Activated gamma-delta T cell (primary cell): ENCODE measurements at places on chromosomes 16 and 17.

- no peak for DNase-seq
Observed at GRCh38 chr17:65550758-65551157, 10.7 kb downstream of the AXIN2 start.

DNA sequence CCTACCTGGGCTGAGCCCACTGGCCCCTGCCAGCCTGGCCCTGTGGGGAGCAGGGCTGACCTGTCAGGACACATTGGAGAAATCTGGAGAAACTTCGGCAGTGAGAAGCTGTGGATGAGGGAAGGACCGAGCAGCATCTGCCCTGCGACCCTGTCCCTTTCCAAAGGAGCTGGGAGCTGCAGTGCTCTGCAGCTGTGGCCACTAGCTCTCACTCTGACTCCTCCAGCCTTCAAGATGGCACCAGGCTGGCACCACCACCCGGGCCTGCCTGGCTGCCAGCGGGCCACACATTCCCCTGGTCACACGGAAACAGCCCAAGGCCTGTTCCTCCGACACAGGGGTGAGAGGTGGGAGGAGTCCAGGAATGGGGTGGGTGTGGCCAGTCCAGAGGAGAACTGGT, 30.1 kb downstream of the CD300LG start:
- no peak for DNase-seq

GRCh38 chr17:48582750-48583069, 4.6 kb upstream of the HOXB4 start:
- DNase-seq = no peak

DNA sequence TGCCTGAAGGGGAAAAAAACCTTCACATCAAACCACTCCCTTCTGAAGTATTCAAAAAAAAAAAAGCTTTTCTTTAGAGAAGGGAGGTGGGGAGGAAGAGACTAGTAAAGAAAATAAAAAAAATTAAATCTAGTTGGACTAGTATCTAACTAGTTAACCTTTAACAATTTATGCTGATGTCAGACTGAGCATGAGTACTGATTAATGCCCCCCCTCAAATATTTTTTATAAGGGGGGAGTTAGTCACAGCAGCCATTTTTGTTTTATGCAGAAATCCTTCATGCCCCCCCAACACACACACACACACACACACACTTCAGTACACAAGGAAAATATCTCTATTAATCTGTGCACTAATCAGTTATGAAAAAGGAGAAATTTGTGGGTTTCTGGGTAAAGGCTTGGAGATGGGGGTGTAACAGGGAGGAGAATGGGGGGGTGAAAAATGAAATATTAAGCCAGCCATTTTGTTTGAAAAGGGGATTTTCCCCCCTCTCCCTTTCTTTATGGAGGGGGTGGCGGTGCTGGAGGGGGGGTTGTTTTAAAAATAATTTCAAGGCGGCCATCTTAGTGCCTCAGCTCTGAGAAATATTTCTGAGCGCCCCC, 4.7 kb upstream of the CHD3 start:
- no peak for DNase-seq

- DNase-seq = no peak
Observed at GRCh38 chr16:63789603-63790002, 1332.3 kb downstream of the CDH11 start.

DNA sequence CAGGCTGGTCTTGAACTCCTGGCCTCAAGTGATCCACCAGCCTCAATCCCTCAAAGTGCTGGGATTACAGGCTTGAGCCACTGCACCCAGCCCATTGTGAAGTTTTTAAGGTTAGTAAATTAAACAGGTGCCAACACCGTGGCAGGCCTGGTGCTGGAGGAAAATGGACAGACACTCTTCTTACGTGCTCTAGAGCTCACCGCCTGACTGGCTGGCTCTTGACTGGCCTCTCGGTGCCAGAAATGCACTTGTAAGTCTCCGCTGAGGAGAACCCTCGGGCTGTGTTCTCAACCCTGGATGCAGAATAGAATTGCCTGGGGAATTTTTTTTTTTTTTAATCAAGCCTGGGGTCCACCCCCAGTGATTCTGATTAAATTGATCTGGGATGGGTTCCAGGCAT, 10.3 kb upstream of the HAS3 start:
- no peak for DNase-seq

DNA sequence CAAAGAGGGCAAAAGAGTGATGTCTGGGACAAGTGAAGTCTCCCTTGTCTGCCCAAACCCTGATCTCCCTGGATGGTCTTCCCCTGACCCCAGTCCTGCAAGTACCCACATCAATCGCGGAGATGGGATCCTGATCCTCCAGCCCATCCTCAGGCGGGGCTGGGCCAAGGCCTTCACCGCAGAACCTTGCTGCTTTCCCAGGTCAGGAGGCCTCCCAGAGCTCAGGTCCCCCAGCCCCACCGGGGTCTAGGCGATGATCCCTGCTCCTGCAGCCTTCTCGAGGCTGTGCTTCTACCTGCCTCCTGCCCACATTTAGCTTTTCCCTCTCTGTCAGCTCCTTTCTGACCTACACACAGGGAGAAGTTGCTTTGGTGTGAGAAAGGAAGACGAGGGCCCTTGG, 6.3 kb downstream of the SLC12A4 start:
- no peak for DNase-seq

GRCh38 chr17:38533241-38533640, 72.5 kb downstream of the SRCIN1 start:
- DNase-seq = no peak

DNA sequence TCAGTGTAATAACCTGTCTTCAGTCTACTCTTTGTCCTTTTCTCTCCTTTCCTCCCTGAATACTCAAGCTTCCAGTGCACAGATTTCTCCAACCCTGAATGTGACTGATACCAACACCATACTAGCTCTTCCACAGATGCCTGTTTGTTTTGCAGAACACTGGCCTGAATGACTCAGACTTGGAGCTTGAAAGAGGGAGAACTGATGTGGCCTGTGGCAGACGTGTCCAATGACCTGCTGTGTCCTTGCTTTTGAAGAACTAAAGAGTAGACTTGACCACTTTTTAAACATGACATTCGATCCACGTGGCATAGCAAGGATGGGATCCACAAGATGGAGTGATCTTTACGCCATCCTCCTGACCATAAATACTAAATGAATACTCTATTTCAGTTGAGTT, 361.0 kb downstream of the WWOX start:
- DNase-seq = no peak

- no peak for DNase-seq
Observed at GRCh38 chr17:63519116-63519881, 3.9 kb upstream of the KCNH6 start.

DNA sequence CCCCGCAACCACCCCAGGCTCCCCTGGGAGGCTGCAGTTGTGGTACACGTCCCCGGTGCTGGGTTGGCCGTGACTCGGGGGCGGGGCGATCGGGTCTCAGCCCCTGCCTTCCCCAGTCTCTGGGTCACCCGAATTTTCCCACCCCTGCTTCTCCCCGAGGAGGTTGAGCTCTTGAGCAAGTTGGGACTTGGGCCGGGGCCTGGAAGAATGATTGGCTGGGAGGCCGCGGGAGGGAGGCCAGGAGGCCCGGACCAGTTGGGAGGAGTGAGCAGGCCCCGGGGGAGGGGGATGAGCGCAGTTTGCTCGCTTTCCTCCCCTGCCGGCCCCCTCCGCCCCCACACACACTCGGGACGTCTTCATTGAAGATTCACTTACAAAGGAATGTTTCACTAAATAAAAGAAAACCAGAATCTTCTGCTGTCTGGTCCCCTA, 4.5 kb upstream of the HEXIM1 start:
- no peak for DNase-seq

DNA sequence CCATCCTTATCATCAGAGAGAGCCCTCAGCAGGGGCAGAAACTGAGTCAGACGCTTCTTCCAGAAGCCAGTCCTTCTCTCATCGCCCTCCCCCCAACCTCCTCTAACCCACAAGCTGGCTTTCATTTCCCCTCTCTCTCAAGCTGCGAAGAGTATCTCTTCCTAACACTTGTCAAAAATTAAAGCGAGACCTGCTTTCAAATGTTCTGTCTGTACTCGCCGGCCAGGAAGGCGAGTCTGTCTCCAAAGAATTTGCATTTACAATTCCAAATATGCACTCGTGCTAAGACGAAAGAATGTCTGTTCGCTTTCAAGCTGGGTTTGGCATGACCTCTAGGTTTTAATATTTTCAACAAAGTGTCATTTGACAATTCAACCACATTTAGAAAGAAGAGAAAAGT, 140.4 kb downstream of the RGS9 start:
- no peak for DNase-seq

- peak; percentile 46 for DNase-seq
Observed at GRCh38 chr17:7356072-7356549, 1.2 kb downstream of the TMEM95 start.

GRCh38 chr17:75034236-75034908, 12.4 kb downstream of the ATP5PD start:
- peak; percentile 36 for DNase-seq

- no peak for DNase-seq
Observed at GRCh38 chr17:50076591-50077235, 18.4 kb upstream of the PDK2 start.

DNA sequence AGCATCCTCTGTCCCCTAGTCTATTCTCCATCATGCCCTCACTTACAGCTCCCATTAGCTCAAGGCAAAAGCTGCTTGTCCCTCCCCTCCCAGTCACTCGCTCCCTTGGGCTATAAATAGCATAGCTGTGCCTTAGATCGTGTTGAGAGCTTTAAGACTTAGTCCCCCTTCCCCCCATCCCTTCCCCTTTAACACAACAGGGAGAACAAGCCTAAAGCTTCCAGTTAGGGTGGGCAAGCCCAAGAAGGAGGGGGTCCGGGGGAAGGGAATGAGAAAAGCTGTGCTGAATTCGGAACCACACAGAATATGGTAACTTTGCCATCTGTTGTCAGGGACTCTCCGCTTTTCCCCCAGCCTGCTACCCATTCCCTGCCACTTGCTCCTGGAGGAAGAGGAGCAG, 4.9 kb upstream of the HIGD1B start:
- DNase-seq = no peak

- no peak for DNase-seq
Observed at GRCh38 chr16:13480801-13481200, 439.2 kb upstream of the ERCC4 start.

DNA sequence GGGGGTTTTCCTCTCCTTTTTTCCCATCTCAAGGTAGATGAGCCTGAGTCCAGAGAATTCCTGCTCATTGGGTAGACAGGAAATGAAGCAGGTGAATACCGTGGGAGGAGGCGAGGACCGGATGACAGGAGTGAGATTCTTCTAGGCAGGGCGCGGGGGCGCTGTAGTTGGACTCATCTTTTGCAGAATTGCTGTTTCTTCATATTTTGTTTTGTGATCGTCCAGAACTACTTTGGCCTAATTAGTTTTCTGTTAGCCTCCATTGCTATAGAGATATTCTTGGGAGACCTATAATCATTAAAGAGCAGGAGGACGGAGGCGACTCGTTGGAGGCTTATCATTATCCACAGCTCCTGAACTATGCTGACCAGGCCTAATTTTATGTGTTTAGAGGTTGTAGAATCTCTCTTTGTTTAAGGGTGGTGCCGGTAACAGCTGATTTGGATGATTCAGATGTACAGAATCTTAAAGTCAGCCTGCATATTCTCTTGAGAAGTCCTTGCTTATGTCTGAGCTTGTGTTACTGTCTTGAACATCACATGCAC, 650 bp downstream of the ATP6V0A1 start:
- DNase-seq = no peak

DNA sequence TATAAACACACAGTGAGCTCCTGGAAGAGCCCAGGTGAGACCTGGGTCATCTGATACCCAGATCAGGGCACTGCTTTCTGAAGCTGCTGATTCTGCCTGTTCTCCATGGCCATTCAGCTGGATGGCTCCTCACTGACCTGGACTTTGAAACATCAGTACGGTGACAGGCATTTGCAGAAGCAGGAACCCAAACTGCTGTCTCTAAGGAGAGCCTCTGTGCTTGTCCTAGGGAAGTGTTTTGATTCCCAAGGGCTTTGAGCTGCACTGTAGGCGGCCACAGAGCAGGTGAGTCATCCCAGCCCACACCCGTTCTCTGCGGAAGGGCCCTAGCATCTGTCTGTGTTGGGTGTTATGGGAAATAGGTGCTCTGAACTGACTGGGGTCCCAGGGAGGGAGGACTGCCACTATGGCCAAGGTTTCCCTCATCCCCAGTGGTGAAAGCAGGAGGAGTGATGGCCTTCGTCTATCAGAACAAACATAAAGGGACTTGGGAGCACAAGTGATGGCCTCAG, 60.7 kb upstream of the ADCY9 start:
- DNase-seq = no peak

DNA sequence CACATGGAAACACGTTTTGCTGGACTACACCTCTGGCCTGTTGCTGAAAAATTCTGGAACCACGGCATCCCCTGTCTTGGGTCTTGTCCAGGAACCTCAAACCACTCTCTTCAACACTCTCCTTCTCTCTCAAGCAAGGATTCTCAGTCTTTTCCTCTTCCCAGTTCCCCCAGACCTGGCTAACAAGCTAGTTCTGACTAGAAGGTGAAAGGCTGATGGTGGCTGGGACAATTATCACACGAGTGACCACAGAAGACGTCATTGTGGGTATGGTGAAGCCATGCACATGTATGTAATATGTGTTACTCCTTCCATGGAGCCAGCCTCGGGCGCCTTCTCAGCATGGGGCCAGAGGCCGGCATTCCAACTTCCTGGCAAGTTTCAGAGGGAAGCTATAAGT, 123.0 kb downstream of the CDYL2 start:
- DNase-seq = no peak

- no peak for DNase-seq
Observed at GRCh38 chr17:65966072-65966695, 225.7 kb downstream of the CEP112 start.

DNA sequence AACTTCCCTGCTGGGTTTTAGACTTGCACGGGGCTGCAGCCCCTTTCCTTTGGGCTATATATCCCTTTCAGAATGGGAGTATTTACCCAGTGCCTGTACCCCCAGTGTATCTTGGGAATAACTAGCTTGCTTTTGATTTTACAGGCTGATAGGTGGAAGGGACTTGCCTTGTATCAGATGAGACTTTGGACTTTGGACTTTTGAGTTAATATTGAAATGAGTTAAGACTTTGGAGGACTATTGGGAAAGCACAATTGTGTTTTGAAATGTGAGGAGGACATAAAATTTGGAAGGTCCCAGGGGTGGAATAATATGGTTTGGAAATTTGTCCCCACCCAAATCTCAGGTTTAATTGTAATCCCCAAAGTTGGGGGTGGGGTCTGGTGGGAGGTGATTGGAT, 393.8 kb upstream of the KIF2B start:
- no peak for DNase-seq
